Fibroblast of pulmonary artery (primary cell): ENCODE measurements at places on chromosomes 1 and 21.

DNA sequence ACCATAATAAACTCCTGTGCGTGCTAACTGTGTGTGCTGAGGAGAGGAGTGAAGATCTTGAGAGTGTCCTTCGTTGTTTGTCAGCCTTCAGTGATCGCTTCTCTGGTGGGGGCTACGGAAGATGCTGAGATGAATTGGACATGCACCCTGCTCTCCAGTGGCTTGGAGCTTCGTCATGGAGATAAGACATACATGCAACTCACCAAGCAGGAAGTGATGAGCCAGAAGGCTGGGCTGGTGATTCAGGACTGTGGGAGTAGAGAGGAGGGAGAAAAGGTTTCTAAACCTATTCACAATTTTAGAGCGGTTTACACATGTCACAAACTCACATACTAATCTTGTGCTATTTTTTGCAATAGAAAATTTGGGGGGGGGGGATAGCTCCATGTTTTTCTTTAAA, 128.9 kb upstream of the ADAR start:
- peak; percentile 86 for DNase-seq

- DNase-seq, result peak; percentile 71
Measured at GRCh38 chr1:115266729-115267421, 71.2 kb downstream of the NGF start.

DNA sequence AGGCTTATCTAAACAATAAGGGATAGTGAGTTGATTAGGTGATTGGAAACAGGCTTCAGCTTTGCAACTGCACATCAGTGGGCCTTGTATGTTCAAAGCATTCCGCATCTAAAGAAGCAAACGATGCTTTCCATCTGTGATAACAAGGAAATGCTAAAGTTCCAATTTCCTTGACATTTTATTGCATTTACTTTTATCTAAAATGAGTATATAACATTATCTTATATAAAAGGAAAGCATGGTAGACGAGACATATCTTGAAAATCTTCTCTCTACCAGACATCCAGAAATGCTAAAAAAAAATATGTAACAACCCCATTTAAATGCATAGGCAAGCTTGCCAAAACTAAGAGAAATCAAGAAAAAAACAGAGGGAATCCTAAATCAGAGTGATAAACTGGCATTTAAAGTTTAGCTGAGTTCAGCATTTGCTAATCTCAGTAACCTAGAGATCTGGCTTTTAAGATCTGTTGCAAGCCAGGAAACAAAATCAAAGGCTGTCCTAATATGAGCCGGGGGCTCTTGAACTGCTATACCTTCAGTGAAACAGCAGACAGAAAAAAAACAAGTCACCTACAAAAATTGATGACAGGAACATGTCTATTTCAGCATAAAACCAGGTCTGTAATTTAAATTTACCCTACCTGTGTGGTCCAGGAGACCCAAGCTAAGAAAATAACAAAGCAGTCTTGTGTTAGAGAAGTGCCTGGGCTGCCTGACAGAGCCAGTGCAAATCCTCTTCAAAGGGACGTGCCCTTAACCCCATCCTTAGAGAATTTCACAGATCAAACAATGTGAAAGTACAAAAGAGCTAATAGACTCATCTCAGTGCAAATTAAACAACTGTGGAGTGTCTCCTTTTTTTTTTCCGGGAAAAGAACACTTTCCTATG, 3.1 kb upstream of the RGS13 start:
- DNase-seq, result no peak

DNA sequence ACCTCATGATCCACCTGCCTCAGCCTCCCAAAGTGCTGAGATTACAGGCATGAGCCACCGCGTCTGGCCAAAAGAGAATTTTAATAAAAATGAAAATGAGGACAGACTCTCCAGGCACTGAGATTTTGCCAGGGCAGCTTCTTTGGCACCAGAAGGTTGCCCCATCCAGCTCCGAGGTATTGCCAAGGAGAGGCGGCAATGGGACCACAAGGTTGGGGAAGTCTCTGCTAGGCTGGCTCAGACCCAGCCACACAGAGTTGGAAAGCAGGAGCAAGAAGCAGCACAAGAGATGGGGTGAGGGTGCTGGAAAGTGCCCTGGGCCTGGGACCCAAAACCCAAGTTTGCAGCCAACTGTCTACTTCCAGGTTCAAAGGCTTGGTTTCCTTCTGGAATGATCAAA, 200.9 kb downstream of the HHIPL2 start:
- DNase-seq, result no peak

DNA sequence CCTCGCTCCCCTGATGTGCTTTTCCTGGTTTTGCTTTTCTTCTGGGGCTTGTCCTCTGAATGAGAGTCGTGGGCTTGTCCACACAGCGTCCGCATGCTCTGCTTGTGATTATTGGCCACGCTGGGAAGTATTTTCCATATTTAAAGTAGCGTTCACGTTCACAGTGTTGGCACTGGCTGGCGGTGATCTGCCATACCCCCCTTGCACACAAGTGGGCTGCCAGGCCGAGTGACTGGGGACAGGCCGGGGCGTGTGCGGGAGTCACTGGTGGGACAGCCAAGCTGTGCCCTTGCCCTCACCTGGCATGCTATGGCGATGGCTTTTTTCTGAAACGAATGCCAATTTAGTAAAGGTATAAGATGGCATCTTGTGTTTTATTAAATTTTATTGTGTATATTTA, 32.8 kb downstream of the SLC37A1 start:
- no peak for DNase-seq

DNA sequence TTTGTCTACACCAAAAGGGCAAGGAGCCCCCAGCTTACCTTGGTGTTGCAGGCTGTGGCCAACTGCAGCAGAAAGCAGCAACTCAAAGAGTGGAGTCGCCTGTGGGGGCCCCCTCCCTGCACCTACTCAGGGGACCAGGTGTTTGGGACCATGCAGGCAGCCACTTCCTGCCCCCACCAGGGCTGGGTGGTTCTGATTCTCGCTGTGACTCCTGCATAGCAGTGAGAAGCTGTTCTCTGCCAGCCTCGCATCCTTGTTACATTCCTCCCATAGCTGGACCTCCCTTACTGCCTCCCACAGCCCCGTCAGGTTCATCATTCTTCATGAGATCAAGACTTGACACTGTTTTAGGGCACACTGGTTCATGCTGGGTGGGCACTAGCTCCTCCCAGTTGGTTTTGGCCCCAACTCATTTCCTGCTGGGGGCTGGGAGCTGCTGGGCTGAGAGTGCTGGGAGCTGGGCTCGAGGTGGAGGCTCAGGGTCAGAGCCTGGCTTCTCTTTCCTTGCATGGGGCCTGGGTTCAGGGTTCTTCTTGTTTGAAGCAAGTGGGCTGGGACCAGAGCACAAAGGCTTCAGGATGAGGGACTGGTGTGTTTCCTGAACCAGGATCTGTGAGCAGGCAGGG, 146.9 kb upstream of the C1orf174 start:
- no peak for DNase-seq

DNA sequence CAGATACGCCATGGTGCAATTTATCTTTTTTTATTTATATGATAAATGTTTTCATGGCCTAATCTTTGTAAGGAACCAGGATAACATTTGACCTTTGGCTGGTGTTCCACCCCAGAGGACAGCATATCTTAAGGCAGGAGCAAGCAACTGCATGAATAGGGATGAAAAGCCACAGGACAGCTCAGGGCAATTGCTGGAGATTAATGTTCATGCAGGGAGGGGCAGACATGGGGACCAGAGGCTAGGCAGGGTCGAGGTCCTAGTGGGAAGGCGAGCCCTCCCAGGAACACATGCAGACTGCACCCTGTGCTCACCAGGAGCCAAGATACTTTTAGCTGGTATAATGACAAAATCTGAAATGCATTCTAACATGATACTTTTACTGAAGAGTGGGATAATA, 74.4 kb upstream of the HAO2 start:
- DNase-seq, result no peak

GRCh38 chr1:165431079-165431478, 13.8 kb downstream of the RXRG start:
- no peak for DNase-seq

DNA sequence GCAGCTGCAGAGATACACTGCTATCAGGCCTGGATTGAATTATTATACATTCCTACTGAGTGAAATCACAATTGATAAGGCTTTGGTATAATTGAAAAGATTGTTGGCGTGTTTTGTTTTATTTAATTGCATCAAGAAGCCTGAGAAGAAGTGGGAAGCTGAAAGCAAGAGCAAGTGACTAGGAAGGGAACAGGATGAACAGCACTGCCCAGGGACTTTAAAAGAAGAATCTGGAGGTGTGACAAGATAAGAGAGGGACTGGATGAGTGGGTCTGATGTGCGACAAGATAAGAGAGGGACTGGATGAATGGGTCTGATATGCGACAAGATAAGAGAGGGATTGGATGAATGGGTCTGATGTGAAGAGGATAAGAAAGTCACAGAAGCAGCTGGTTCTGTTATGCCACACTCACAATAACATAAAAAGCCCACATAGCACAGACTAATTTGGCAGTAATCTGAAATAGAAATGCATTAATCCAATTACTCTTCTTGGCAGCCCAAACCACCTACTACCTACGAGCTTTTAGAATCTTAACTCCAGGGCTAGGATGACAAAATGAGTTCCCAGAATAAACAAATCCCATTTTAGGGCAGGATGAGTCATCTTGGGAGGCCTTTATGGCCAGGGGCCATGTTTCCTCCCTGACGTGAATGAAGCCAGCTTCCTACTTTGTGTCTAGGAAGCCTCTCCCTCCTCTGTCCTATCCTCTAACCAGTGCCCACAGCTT, 129.7 kb downstream of the DUSP10 start:
- peak; percentile 91 for DNase-seq
